ENCODE measurements at places on chromosomes 2 and 18.

DNA sequence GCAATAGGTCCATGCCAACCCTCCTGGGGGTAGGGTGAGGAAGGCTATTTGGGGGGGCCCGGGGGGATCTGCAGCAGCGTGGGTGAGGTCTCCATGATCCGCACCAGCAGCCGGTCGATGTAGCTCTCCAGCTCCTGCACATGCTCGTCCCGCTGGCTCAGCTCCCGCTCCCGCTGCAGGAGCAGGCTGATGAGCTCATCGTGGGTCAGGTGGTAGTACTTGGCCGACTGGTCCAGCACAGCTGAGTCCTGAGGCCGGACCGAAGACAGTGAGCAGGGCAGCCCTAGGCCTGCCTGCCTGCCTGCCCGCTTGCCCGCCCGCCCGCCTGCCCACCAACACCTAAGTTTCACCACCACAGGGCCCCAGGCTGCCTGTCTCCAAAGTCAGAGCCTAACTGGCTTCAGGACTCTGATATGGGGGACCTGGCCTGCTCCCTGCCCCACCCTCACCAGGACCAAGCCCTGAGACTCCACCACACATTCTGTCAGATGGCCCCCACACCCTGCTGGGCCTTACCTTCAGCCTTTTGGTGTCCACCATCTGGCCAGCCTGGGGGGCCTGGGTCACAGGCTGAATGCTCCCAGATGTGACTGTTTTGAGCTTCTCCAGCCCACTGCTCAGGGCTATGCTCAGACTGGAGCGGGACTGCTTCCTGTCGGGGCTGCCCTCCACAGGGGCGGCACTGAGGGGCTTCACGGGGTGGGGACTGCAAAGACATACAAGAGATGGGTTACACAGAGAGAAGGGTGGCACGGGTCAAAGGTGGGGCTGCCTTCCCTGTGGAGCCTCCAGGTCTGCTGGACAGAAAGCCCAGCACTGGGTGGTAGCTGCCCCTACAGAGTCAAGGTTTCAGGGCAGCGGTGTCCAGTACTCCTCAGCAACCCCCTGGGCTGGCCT lies 4.2 kb upstream of the SFXN5 start:
- no peak for DNase-seq

DNA sequence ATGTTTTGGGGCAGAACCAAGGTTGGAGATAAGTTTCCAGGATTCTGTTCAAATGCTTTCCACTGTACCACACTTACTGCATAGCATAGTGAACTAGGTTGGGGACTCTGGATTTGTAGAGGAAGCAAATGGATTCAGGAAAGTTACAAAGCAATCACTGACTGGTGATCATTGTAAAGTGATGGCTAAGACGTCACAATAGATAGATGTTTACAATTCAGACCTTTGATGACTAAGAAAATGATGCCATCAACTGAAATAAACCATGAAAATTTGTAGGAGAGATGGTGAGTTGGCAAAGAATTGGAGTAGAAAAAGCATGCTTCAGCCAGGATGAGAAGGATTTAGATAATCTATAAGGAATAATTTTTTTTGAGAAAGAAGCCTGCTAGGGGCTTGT lies 178.0 kb downstream of the UBE2E3 start:
- no peak for DNase-seq

- DNase-seq: no peak
Observed at GRCh38 chr2:99032786-99033185, 96.8 kb upstream of the CRACDL start.

DNA sequence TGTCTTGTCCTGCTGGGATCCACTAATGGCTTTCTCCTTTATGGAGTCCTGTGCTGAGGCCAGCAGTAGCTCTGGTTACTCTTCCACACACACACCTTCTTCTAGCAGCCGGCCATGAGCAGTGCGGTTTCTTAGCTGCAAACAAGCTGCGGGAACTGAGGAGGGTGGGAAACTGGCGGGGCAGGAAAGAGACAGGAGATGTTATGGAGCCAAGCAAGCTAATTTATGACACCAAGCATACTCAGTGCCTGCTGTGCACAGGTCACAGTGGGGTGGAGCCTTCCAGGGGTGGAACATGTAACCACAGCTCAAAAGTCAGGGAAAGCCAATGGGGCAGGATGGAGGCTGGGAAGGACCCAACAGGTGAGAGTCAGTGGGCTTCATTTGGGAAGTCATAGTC lies 180.8 kb downstream of the FAM210A start:
- no peak for DNase-seq

DNA sequence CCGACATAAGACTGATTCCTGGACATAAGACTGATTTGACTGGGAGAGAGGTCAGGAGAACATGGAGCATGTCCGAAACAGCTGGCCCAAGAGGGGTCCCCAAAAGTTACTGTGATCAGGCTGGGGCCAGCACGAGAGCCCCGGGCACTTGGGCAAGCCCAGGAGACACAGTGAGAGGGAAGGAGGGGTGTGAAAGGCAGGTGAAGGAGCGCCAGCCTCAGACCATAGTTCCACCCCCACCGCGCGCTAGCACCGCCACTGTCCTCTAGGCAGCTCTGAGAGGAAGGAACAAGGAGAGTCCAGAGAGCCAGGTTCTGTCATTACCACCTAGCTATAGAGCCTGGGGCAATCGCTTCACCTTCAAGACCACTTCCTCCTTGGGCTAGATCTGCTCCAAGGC lies 78.2 kb upstream of the DAPL1 start:
- DNase-seq: no peak

GRCh38 chr2:225598897-225599296 lies 199.4 kb downstream of the NYAP2 start:
- DNase-seq: no peak

- no peak for DNase-seq
Observed at GRCh38 chr18:8816220-8816619, 110.9 kb downstream of the MTCL1 start.
